ENCODE measurements at places on chromosomes 1 and 21.

GRCh38 chr1:224106568-224107281, 7.2 kb upstream of the FBXO28 start:
- no peak for DNase-seq

- no peak for DNase-seq
These were observed 40.0 kb upstream of the IKBKE start for GRCh38 chr1:206430031-206430983.

- DNase-seq: no peak
These were observed 50.8 kb downstream of the ACBD3 start for GRCh38 chr1:226135709-226136108.

GRCh38 chr1:89088572-89088971, 23.6 kb upstream of the GBP1 start:
- no peak for DNase-seq

DNA sequence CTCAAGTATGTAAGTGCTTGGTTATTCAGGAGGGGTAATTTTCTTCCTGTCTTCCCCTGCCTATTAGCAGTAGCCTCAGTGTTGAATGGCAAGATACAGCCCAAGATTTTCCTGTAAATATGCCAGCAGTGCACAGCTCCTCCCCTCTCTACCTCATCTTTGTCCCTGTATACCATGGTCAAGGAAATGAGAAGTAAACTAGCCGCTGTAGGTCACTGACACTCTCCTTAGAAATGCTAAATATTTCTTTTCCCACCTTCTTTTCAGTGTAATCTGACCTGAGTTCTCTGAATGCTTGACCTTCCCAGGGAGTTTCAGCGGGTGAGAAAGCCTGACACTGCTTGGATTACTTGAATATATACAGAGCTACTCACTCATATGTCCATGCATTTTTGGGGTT, 84.1 kb upstream of the ZNF326 start:
- no peak for DNase-seq
